NCI-H446 (cell line): ENCODE measurements at places on chromosomes 1 and 21.
A peak's percentile ranks its signal among the peaks of the same experiment; 100 is the strongest.

- DNase-seq: no peak
These were observed 919 bp downstream of the SLAMF6 start for GRCh38 chr1:160522136-160522535.

DNA sequence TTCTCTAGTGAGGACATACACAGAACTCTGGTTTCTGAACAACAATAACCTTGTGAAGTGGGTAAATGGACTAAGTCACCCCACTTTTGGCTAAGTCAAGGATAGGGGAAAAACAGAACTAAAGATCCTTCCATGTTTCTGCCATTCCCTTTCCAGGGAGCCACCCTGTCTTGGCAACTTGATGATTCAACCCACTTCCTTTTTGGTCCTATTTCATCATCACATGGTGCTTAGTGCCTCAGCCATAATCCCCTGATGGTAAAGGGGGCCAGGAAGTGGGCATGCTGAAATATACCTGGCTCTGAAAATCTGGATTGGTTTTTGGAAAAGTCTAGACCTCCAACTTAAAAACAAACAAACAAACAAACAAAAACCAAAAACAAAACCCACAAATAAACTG lies 206.4 kb upstream of the FOXD3 start:
- DNase-seq: no peak

DNA sequence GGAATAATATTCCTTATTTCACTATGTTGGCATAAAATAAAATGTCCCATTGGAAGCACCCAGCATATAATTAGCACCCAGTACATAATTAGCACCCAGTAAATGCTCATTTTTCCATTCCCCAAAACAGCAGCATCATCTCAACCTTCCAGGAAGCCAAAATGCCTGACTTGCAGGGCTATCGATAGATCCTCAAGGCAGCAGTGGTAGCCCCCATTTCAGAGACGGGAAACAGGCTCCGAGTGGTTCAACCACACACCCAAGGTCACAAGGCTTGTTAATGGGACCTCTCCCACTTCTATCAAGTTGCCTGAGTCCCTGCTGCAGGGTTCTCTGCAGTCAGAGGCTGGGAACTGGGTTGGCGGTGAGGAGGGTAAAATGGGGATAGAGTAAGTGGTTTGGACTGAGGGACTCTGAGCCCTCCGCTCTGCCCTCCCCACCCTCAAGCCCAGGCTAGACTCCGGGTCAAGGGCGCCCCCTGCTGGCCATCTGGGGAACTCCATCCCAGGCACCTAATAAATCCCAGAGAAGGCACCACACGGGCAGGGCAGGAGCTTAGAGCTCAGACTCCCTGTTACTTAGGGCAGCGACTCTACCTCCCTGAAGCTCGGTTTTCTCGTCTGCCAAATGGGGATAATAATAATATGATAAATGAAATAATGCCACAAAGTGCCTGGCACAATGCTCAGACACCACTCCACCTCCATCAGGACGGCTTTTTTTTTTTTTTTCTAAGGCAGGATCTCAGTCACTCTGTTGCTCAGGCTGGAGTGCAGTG lies 21.9 kb upstream of the LAPTM5 start:
- DNase-seq: peak; percentile 58

- DNase-seq: no peak
These were observed 308.1 kb downstream of the CTH start for GRCh38 chr1:70719154-70719553.

DNA sequence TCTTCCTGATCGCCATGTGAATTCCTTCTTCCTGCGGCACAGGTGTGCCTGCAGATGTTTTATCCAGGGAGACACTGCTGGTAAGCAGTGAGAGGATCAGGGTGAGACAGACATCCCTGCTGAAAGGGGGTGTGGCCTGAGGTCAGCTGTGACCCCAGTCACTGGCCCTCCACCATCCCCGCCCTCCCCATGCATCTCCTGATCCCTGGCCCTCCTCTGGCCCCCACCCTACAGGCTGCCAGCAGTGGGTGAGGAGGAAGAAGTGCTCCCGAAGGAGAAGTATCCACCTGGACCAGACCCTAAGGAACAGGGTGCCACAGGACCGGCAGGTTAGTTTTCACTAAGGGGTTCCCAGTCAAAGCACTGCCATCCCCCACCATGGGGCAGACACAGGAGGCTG lies 85.3 kb downstream of the GLIS1 start:
- no peak for DNase-seq

DNA sequence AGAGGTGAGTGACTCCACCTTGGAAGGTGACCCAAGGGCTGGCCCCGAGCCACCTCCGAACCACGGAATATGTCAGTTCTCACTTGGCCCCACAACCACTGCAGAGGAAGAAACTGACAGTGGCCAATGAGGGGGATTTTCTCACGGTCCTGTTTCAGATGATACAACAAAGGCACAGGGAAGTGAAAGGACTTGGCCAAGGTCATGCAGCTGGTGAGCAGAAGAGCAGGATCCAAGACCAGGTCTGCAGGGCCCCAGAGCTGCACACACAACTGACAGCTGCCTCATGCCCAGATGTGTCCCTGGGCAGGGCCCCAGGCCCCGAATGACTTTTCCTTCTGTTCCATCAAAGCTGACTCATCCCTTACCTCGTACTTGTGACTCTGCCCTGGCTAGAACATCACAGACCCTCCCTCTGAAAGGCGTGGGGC lies 25.8 kb upstream of the EVA1B start:
- DNase-seq: no peak

DNA sequence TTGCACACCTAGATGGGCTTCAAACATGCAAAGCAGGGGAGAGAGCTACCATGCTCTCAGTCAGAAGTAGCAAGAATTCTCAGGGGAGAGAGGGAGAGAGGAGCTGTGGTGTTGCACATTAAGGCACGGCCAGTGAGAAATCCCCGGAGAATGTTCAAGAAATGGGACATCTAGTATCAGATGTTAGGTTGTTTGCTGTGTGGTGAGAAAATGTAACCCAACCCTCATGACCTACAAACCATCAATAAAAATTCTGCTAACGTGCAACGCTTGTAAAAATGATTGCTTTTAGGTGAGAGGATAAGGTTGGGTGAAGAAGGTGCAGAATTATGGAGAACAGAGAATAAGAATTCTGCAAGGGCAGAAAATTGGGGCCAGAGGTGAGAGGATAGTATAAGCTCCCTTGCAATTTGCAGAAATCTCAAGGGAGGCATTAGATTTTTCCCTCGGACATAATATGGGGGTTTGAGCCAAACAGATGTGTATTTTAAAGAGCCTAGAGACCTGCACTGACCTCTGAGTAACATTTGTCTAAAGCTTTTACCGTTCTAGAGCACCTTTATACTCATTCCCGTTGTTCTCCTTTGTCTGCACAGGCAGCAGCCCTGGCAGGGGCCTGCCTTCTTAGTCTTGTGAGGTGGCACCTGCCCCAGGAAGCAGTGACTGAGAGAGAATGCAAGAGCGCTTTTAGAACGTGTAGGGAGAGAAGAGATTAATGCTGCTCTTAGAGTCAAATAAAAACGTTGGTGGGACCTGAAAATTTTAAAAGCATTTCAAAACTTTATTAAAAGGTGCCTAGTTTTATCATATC lies 25.4 kb upstream of the KIAA0040 start:
- no peak for DNase-seq

GRCh38 chr1:17588048-17588871 lies 48.8 kb downstream of the ARHGEF10L start:
- no peak for DNase-seq

- DNase-seq: no peak
These were observed 1.1 kb upstream of the POU3F1 start for GRCh38 chr1:38047603-38048141.

DNA sequence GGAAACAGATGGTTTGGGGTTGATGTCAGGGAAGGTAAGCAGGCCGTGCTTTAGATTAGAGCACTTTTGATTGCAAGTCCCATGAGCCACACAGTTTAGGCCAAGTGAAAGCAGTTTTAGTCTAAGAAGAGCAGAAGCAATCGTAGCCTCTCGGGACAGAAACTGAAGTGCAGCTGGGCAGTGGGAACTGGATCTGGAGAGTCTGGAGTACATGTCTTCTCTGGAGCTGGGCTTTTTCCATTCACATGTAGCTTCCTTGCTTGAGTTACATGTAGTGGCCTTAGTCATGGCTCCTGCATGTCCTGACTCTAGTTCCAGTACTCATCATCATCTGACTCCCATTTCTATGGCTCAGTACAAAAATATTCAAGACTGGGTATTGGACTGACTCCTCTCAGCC lies 16.7 kb downstream of the CAMTA1 start:
- no peak for DNase-seq

DNA sequence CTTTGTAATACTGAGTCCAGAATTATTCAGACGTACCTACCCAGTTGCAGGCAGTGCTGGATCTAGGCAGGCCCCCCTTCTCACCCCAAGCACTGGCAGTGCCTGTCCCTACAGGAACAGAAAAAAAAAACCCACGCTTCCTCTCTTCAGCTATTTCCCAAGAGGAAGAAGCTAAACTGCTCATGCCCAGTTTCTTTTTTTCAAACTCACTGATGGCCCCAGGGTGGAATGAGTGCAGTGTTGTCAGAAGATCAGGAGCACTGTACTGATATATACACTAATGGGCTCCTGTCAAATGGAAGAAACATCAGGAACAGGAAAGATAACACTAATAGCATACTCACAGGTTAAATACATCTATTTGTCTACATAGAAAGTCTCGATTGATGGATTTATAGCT lies 28.2 kb upstream of the DOCK7 start:
- no peak for DNase-seq

DNA sequence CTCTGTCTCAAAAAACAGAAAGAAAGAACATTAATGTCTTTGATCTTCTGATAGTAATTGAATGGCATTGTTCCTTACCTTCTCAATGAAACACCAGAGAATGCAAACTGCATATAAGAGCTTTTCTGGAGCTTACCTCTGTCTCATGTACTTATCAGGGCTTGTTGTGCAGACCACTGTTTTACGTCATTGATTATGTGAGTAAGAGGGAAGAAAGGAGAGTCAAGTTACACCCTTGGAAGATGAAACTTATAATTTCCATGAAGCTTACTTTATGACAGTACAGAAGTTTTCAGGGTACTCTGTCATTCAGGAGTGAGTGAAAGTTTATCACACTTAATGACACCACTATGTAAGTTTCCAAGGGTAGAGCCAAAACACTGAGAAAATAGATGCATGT lies 49.0 kb upstream of the MAB21L3 start:
- DNase-seq: no peak

DNA sequence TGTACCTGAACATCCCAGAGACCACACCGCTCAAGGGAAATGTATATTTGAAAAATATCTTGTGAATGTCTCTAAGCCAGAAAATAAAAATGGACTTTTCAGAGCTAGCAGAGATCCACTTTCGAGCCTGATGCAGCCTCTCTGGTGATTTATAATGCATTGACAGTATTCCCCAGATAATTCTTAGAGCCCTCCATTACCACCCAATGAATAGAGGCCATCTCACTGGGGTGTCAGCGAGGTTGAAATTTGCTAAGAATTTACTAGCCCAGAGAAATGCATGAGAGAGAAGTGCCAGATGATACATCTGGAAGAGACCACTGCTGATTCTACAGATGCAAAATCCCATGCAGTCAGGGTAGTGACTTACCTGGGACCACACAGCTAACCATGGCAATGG lies 25.5 kb upstream of the NTPCR start:
- DNase-seq: no peak

- DNase-seq: no peak
These were observed 810.6 kb upstream of the ADGRL4 start for GRCh38 chr1:79817031-79817560.

GRCh38 chr1:83769594-83770318 lies 229.2 kb downstream of the TTLL7 start:
- DNase-seq: peak; percentile 65

GRCh38 chr21:44574457-44575306 lies 1.2 kb downstream of the KRTAP10-4 start:
- DNase-seq: no peak

- no peak for DNase-seq
These were observed 122.4 kb downstream of the UBE2U start for GRCh38 chr1:64325856-64326255.

- no peak for DNase-seq
These were observed 83.7 kb downstream of the POFUT2 start for GRCh38 chr21:45203983-45204382.

DNA sequence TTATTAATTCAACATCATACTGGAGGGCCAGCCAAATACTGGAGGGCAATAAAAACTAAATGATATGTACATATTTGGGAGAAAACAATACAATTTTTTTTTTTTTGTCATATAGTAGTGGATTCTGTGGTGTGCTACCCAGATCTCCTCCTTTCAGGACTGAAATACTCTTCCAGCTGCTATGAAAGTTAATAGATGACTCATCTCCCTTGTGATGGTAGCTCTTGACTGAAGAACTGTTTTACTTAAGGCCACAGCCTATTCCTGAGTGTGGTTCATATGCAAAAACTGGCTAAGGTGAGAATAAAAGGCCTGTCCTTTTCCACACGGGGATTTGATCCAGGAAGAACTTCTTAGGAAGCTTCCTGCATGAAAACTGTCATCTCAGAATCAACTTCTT lies 307.9 kb downstream of the HLX start:
- no peak for DNase-seq

- DNase-seq: no peak
These were observed 9.9 kb upstream of the COA7 start for GRCh38 chr1:52707927-52708655.
